Activated CD8-positive, alpha-beta memory T cell treated with anti-CD3 and anti-CD28 coated beads for 48 hours (primary cell): ENCODE measurements at places on chromosomes 5 and 9.

GRCh38 chr5:150516011-150516410, 8.1 kb downstream of the NDST1 start:
- DNase-seq, result no peak

DNA sequence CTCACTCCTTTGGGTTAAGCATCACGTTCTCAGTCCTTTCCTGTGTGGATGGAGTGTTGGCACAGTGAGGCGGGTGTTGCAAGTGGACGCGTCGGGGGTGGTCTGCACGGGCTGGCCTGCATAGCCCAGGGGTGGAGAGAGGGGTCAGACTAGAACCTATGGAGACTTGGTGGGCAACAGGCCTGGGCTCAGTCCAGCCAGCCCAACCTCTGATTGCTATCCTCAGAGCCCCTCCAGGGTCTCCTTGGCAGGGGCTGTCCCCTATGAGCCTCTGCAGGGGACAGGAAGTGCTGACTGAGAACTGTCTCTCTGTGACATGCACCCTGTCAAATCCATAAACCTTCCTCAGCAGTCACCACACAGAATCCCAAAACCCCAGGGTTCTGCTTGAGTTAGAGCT, 2.3 kb downstream of the DCANP1 start:
- no peak for DNase-seq

GRCh38 chr9:95284162-95285080, 33.1 kb downstream of the FANCC start:
- no peak for DNase-seq

DNA sequence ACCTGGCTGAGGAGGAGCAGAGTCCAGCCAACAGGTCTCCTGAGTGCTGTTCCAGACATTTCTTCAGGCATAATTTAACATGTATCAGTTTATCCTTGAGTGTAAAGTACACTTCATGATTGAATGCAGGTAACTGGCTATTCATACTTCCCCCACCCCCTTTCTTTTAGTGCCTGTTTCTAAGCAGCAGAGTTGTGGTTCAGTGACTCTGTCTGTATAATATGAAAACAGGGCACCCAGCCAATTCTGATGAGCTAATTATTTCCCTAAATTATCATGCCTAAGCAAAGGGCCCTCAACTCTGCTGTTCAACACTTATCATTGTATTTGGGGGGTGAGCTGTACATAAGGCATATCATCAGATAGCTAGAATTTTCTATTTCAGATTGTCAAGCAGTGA, 51.9 kb upstream of the ZSWIM6 start:
- DNase-seq, result no peak

GRCh38 chr5:132237141-132237540, 9.5 kb upstream of the P4HA2 start:
- no peak for DNase-seq

- DNase-seq, result no peak
Measured at GRCh38 chr9:129609486-129610212, 11.3 kb downstream of the C9orf50 start.

DNA sequence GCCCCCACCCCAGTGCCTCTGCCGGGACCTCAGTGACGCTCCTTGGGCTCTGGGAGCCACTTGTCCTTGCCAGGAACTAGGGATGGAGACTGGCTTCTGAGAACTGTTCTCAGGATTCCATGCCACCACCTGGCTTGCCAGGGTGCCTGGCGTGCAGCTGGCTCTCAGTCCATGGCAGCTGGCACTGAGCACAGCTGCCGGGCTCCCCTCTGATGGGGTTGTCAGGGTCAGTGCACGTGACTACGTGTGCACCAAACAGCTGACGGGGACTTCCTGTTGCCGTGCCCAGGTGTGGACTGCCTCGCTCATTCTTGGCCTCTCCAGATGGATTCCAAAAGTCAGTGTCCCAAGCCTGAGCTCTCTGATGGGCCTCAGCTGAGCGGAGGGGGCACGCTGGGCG, 9.4 kb downstream of the KCNT1 start:
- DNase-seq, result no peak

- no peak for DNase-seq
Measured at GRCh38 chr5:135332519-135333150, 66.4 kb downstream of the MACROH2A1 start.

- no peak for DNase-seq
Measured at GRCh38 chr9:73649552-73649951, 497.9 kb downstream of the ANXA1 start.
